Activated CD8-positive, alpha-beta memory T cell treated with anti-CD3 and anti-CD28 coated beads, Interleukin-2, amount 10 ng/mL, durations not matched to agents 7 days and 5 days (primary cell): ENCODE measurements at places on chromosomes 2 and 18. TPM values are rescaled to one million over a fixed set of nuclear protein-coding genes. Genes with fewer than 3 reads are reported as not detected.
A peak's percentile ranks its signal among the peaks of the same experiment; 100 is the strongest.

The MREG gene
- total RNA-seq, result 26.7 TPM

The UGT1A3 gene
- not detected for total RNA-seq

The MALT1 gene
- 30.3 TPM for total RNA-seq

The UGT1A8 gene
- total RNA-seq, result not detected

The SERPINB10 gene
- total RNA-seq, result not detected

The NEMP2 gene
- 17.4 TPM for total RNA-seq

The REEP1 gene
- 0.16 TPM for total RNA-seq

The RNU2-63P gene
- 48.9 TPM for total RNA-seq

The C2orf80 gene
- not detected for total RNA-seq

The LONRF2 gene
- total RNA-seq, result 0.21 TPM

The PLB1 gene
- 0.67 TPM for total RNA-seq

DNA sequence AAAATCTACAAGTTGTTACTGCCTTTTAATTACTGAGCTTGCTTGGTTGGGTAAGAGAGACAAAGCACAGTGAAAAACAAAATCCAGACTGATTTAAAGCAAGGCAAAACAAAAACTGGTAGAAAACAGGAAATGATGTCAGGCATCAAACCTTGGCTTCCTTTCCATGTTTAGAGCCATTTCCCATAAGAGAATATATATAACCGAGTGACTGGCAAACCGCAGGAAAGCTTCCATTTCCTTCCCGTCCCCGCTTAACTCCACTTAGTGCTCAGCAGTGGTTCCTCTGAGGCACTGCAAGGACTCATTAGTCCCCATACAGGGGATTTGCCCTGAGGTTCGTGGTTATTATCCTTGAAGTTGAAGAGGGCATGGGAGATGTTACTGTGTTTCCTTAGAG lies 446.3 kb downstream of the LPIN1 start:
- no peak for DNase-seq

- DNase-seq, result no peak
These were observed 16.5 kb downstream of the NMUR1 start for GRCh38 chr2:231513746-231514224.

- no peak for DNase-seq
These were observed at the start of gene RAX for GRCh38 chr18:59272891-59273758. Gene RAX (minus strand): TSS chr18:59273454. CDS start chr18:59273206, 248 bp downstream.

- no peak for DNase-seq
These were observed 51.2 kb downstream of the SLC4A1AP start for GRCh38 chr2:27714851-27715291.

GRCh38 chr2:60554646-60555065 lies 1.2 kb upstream of the BCL11A start:
- no peak for DNase-seq

DNA sequence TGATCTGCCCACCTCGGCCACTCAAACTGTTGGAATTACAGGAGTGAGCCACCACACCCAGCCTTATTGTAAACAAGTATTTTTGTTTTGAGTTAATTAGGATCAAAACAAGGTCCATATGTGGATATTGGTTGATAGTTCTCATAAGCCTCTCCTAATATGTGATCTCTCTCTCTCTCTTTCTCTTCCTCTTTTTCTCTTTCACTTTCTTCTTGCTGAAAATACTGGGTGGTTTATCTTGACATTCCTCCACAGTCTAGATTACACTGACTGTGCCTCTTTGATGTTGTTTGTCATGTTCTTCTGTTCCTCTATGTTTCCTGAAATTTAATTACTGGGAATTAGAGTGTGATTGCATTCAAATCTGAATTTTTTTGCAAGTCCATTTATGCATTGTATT lies 547.5 kb upstream of the NRXN1 start:
- no peak for DNase-seq

- DNase-seq, result no peak
These were observed 189.2 kb downstream of the NCKAP5 start for GRCh38 chr2:133378928-133379549.

- DNase-seq, result no peak
These were observed 186.5 kb downstream of the TRIB2 start for GRCh38 chr2:12903272-12903671.

DNA sequence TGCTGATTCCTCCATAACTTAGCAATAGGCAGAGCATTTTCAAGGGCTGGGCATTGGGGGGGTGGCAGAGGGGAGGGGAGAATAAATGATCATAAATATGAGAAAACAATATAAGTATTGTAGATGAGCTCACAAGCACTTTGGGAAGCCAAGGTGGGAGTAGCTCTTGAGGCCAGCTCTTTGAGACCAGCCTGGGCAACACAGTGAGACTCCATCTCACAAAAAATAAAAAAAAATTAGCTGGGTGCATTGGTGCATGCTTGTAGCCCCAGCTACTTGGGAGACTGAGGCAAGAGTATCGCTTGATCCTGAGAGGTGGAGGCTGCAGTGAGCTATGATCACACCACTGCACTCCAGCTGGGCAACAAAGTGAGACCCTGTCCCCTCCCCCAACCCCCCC lies 75.9 kb downstream of the MYCN start:
- no peak for DNase-seq

DNA sequence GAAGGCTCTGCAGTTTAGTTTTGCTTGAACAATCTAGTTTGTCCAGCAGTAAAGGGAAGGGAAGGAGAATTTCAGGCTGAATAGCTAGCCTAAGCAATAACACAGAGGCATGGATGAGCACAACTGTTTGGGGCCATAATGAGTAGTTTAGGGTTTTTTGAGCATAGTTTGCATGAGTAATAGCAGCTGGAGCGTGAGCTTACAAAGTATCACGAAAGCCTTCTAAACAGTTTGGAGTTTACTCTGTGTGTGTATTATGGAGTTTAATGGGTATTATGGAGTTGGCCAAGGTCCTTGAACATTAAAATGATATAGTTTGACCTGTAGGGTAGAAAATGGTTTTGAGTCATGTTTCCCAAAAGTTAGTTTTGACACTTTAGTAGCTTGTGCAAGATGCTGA lies 782.3 kb downstream of the ERBB4 start:
- DNase-seq, result no peak

DNA sequence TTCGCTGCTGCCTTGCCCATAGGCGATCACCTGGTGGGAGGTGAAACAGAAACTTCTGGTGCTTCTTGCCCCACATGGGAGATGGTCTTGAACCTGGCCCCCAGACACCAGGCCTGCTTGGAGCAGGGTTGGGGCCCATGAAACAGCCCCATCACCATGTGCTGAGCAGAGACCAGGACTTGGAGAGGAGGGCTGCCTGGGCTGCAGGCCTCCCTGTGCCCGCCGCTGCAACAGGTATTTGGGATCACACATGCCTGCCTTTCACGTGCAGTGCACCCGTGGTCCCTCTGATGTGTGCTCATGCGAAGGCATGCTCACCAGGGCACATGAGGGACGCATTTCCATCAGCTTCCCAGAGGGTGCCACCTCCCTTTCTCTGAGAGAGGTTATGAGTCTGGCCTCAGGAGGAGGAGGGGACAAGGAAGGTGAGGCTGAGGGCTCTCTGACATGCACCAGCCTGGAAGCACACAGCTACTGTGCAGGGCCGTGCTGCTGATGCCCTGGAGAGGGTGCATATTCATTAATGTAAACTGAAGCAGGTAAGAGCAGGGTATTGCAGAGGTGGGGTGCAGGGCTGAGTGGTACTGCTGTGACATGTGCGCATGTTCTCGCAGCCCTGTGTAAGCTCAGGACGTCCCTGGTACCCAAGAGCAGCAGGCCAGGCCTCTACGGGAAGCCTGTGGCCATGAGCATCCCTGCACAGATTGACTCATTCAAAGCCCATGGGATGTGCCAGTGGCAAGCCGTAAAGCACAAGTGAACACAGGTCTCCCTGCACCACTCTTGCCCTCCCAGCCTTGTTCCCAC lies 4.2 kb upstream of the OXER1 start:
- no peak for DNase-seq

GRCh38 chr2:164808776-164809175 lies 32.8 kb downstream of the COBLL1 start:
- DNase-seq, result no peak

DNA sequence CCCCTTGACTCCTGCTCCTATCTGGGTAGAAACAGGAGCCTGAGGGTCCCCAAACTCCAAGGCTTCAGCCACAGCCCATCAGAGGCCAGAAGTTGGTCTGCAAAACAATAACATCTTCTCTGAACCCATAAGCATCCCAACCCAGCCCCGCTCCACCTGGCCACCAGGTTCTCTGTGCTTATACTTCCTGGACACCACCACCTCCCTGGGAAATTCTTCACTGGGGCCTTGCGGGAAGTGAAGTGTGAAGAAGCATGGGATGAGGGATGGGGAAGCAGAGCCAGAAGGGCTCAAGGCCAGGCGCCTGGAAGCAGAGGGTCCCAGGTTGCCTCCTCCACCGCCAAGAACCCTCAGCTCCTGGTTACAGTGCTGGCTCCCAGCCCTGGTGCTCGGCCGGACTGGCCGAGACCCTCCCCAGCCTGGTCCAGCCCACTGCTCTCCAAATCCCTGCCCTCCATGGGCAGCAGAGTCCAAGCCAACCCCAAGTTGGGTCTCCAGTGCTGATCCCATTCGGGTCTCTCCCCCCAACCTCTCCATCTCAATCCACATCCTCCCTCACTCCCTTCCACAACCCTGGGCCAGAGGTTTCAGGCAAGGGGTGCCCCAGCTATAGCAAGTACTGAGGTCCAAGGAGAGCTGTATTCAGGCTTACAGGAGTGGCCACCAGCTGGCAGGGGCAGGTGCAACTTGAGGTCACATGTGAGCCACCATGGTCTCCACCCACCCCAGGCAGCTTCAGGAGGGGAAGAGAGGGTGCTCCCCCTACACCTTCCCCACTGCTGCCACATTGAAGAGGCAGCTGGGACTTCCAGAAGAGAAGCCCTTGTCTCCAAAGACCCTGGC lies 60.7 kb downstream of the TNS1 start:
- DNase-seq, result no peak

GRCh38 chr18:5879479-5879882 lies 15.8 kb downstream of the TMEM200C start:
- DNase-seq, result no peak

DNA sequence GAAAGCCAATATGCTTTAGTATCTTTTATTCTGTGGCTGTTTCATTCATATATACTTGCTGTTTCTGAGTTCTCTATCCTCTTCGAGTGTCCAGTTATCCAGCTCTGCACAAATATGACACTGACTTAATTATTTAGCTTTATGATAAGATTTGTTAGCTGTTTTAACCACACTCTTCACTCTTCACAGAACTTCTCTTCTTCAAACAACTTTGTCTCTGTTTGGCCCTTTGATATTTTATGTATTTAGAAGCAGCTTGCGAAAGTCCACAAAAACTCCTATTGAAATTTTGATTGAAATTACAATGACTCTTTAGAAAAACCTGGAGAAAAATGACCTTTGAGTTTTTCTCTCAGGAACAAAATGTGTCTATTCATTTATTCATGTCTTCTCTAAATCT lies 407.0 kb downstream of the CPS1 start:
- no peak for DNase-seq

GRCh38 chr2:127101756-127102477 lies 5.0 kb downstream of the BIN1 start:
- DNase-seq, result no peak

DNA sequence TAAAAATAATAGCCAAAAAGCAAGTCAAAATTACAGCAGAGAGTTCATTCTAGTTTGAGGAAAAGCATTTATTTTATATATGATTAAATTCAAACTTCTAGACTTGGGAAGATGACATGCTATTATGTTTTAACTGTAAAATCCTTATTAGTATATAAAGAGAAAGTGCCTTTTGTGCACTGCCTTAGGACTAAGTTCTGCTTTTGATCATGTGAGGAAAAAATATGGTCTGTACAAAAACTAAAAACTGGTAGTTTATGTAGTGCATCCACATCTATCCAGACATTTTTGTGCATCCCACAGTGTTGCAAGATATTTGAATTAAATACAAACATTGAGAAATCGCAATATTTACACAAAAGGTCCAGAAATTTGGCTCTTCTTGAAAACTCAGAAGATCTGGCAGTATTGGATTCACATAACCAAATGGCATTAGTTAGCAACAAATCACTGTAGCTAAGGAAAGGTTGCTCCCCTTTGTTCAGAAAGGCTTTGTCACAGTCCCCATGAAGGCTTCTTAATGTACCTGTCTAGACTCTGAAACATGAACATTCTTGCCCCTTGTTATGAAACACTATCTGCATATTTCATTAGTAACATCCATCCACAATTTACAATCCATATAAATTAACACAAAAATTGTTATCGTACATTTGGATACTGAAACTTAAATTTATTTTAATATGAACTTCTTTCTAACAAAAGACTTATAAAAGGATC lies 2.2 kb downstream of the MMADHC start:
- DNase-seq, result no peak

DNA sequence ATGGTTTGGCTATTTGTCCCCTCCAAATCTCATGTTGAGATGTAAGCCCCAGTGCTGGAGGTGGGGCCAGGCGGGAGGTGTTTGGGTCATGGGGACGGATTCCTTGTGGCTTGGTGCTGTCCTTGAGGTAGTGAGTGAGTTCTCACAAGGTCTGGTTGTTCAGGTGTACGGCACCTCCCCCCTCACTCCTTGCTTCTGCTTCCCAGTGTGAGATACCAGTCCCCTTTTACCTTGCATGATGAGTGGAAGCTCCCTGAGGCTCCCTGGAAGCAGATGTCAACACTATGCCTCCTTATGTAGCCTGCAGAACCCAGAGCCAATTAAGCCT lies 232.6 kb downstream of the LDLRAD4 start:
- DNase-seq, result no peak

DNA sequence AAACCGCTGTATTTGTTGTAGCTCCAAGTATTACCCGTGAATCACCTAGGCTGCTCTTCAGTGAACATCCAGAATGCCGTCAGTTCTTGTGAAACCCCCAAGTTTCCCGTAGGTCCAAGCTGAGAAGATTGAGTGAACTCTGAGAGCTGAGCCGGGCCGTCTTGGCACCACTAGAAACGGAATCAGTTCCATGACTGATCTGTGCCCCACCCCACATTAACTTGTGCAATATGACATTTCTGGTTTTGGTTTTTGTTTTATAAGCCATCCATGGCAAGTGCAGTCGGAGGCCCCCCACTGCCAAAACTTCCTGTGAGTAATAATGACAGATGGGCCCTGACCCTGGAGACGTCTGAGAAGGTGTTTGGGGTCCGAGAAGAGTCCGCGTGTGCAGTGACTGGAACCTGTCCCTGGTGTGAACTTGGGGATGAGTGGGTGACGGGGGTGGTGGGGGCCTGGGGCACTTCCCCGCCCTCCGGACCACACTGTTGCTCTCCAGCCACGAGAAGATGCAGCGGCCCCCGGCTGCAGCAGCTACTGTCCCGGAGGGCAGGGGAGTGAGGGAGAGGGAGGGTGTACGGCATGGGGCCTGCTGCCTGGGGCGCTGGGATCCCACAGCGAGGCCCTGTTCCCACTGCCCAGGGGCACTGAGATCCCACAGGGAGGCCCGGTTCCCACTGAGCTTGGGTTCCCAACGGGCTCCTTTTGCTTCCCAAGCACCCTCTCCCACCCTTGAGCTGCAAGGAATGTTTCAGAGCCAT lies 26.5 kb downstream of the NFATC1 start:
- DNase-seq, result peak; percentile 59

DNA sequence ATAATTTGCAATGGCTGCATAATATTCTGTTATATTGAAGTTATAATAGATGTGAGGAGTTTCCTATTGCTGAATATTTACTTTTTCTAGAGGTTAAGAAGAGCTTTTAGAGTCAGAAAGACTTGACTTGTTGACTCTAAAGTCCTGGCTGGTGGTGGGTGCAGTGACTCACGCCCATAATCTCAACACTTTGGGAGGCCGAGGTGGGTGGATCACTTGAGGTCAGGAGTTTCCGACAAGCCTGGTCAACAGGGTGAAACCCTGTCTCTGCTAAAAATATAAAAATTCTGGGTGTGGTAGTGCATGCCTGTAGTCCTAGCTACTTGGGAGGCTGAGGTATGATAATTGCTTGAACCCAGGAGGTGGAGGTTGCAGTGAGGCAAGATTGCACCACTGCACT lies 33.9 kb upstream of the ATIC start:
- no peak for DNase-seq

GRCh38 chr2:124633812-124634211 lies 608.7 kb downstream of the CNTNAP5 start:
- no peak for DNase-seq
